ENCODE measurements at places on chromosomes 2 and 18.

DNA sequence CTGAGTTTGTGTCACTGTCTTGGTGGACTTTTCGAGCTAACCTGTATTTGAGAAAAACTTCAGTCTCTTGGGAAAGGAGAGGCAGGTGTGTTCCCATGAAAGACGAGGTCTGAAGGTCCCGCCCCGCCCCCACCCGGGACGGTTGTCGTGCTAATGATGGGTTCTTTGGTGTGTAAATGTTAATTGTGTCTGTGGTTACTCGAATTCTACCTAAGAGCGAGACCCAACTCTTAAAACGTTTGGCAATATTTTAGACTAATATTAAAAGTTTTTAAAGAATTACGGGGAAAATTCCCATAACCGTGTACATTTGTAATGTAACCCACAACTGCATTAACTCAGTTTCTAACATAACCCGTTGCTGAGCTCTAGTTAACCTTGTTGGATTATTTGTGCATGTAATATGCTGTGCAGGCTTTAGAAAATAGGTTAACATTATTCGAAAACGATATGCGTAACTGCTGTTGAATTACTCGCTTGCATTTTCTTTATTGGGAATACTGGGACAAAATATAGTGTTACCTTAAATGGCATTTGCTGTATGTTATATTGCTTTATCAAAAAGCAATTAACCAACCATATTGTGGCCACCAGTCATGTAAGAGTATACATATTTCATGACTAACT, 833 bp downstream of the EPB41L5 start:
- no peak for DNase-seq

DNA sequence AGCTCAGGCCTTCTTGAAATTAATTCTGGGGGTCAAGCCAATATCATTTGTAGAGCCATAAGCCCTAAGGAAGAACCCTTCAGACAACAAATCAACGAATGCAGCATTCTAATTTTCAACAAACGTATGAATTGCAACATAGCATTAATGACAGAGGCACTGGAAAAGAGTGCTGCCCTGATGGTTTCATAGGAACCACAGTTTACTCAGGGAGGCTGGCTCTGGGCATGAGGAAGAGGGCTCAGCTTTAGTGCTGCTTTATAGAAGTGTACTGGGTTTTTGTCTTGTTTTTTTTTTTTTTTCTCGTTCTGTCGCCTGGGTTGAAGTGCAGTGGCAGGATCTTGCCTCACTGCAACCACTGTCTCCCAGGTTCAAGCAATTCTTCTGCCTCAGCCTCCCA, 36.1 kb upstream of the CAB39 start:
- no peak for DNase-seq

DNA sequence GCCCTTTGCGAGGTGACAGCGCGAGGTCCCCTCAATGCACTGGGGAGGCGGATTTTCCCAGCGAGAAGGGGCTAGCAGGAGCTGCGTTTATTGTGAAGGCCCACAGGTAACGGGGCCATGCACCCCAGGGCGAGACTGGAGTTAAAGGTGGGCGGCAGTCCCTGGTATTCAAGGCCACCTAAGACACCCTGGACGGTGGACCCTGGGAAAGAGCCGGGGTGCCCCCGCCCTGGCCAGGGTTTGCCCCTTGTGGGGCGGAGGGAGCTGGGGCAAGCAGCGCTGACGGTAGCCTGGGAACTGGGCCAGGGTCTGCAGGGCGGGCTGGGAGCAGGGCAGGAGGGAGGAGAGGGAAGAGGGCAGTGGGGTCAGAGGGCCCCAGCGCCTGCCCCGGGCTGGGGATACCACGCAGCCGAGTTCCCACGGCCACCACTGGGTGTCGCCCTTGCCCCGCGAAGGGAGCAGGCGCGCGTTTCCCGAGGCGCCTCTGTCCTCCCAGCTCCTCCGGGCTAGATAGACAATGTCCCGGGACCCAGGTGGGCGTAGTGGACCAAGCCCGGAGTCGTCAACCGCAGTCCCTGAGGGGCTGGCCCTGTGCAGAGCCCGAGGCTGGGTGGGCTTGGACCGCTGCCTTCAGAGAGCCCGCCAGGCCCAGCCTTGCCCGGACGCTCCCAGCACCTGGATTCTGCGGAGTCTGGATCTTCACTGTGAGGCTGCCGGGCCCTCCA, 80.2 kb downstream of the SMAD4 start:
- DNase-seq: no peak

DNA sequence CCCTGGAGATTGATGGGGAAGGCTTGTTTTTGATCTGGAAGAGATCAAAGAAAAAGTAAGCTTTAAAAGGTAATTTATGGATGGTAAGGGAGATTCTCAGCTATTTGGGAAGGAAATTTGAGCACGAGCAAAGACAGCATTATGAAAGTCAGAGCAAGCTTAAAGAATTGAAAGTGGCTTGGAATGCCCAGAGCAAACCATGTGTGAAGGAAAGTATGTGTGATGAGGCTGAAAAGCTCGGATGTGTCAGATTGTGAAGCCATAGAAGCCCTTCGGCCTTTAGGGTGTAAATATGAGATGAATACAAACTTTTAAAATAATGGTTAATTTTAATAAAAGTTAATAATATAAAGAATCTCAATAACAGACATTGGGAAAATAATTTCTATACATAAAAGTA, 377.4 kb upstream of the DSEL start:
- DNase-seq: no peak

- no peak for DNase-seq
Observed at GRCh38 chr2:48189552-48190228, 283.4 kb upstream of the FBXO11 start.

DNA sequence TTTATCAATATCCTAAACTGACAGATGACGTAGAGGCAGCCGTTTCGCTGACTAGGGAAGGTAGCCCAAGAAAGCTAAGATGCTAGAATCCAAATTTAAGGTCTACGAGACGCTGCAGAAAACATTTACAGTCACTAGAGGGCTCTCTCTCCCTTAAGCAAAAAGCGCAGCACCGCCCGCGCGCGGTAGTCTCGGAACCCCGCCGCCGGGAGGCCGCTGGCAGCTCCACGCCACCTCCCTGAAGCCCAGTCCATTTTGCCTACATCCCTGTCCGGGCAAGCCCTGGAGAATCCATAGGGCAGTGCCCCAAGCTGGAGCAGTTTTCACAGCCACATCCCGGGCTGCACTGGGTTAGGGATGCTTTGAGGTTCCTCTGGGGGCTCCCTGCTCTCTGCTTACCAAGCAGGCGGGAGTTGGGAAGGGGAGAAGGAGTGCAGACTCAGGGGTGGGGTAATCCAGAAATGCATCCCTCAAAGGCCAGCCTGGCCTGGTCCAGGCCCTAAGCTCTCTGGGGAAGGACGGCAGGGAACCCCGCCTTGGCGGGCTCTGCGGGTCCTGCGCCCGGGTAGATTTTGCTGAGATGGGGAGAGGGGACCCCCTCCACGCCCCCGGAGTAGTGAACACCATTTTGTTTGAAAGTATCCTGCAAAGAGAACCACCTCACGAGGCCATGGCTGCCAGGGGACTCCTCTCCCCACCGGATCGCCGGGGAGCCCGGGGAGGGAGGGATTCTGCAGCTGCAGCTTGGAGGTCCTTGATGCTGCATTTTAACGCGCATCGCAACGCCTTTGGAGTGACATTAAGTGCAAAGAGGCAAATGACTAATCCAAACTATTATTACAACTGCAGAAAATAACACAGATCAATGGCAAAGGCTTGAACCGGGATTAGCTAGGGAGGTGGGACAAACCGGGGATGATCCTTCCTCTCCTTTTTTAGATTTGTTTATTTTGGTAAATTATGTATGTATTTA, 1.3 kb upstream of the DPYSL5 start:
- peak; percentile 36 for DNase-seq

All from AG09319 (cell line).